ENCODE measurements at places on chromosomes 7 and 10. TPM values are rescaled to one million over a fixed set of nuclear protein-coding genes. Genes with fewer than 3 reads are reported as not detected.

- no peak for DNase-seq
Measured at GRCh38 chr10:124768791-124769190, 22.9 kb downstream of the EEF1AKMT2 start.

DNA sequence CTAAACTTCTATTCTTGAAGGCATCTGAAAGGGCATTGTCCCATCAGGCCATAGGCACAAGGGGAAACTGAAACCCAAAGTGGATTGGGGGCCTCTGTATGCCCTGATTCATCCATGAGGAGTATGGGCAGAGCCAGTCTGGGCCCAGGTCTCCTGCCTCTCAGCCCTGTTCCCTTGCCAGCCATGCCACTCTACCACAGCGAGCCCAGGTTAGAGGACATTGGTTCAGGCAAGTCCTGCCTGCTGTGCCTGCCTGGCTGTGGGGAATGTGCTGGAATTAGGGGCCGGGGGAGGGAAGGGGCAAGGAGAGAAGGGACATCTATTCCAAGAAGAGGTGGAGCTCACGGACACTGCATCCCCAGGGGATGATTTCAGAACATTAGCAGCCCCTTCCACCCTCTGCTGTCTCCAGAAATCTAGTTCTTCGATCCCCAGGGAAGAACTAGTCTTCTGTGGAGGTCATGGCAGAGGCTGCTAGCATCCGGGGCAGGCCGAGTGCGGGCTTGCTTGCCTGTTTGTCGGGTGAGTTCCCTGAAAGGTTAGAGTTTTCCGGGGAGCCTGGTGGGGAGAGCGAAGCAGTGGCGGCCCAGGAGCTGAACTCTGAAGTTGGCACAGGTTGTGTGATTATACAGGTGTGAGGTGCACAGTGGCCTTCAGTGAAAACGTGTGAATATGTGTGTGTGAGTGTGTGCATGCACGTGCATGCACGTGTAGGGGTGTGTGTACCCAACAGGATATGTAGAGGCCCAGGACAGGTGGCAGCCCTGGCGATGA is 37.8 kb downstream of the TBATA start:
- DNase-seq = no peak

DNA sequence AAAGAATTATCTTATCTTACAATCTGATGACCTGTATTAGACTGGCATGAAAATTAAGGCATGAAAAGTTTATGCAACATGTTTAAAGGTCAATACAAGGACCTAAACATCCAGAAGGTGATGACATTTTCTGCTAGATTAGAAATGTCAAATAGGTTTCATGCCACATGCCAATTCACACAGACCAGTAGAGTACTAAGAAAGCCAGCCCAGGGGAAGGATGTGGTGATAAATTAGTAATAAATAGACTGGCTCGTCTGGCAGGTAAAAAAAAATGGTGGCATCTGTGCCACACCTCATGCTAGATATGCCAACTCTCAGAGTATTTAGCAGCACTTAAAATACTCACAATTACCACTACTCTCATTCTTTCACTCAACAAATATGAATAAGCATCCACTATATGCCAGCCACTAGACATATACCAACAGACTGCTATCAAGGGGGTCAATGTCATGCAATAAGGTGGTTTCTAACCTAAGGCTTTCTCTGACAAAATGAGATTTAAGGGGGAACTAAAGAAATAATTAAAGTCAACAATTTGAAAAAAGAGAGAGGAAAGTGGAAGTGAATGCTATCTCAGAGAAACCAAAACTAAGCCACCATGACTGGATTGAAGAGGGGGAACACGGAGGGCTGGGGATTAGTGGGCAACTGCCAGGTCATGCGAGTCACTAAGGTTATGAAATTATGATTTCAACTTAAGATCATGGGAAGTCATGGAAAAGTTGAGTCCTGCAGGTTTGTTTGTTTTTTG is 83.5 kb downstream of the SGMS1 start:
- DNase-seq = peak; percentile 11

TMED4 gene
- total RNA-seq = 114 TPM

All from SJCRH30 (cell line).